ENCODE measurements at places on chromosomes 4 and X.

- no peak for DNase-seq
Measured at GRCh38 chrX:150463566-150463965, 100.4 kb downstream of the MAMLD1 start.

DNA sequence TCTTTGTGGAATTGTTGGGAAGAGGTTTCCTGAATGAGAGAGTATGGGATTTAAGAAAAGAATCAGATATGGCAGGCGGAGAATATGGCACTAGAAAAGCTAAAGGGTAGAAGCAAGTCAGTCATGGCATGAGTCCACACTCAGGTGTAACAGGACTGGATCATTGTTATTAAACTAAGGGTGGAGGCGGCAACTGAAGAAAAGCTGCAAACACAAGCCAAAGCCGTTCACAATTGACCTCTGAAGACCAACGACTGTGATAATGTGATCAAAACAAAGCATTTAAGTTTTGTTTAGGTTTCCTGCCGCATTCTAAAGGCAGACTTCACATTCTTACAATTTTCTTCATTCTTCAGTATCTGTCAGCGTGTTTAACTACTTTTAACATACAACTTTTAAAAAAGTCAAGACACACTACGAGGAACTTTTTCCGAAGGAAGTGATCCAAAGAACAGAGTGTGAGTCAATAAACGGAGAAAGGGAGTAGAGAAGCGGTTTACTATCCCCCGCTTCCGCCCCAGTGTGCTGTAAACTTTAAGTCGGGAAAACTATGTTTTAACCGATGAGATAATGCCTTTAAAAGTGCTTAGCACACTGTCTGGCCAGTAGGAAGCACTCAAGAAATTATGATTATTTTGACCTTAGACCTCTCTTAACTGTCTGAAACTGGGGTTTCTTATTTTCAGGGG is 909 bp upstream of the SLAIN2 start:
- no peak for DNase-seq

DNA sequence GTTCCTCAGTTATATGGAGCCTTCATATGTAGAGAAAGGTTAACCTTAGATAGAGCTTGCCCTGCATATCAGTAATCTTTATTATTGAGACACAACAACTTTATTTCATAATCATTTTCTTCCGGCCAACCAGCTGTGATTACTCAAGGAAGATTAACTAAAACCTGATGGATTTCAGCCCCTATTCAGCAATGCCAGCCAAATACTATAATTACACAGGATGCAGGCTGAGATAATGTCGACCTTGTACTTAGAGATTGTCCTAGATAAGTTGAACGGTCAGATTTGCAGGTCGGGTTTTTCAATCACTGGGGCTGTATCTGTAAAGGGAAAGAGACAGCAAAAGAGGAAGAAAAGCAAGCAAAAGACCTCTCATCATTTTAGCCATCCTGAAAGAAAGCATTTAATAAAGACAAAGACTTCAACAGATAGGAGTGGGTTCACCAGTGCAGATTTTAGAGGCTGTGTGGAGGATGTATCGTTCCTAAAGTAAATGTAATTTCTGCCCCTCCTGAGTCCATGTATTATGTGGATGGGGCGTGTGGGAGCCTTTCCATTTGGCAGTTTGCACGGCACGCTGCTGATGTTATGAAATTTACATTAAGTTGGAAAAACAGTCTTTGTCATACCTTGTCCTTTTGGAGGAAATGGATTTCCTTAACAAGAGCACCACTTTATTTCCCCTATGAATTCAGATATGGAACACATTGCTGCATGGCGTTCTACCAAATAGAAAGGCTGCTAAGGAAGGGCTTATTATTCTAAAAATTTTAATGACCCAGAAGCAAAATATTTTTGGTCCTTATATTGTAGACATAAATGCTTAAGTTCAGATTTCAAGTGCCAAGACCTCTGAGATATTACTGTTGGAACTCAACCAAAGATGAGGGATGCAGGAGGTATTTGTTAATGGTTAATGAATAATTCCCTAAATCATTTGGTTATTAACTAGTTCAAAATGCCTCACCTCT is 496.7 kb downstream of the SPRY1 start:
- DNase-seq = no peak

DNA sequence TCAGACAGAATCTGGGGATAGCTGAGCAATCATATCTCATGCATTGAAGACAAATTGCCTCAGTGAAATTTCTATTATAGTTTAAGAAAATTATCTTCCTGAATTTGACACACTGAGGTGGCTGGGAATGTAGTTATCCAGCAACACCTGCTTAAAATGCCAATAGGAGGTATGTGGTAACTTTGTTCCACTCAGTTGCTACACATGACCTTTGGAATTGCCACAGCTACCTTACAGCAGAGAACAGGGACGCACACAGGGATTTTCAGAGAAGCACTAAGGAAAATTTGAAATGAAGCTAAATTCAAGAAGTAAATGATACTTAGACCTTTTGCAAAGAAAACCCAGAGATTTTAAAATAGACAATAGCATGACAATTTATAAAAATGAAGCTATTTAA is 264.6 kb downstream of the IL1RAPL1 start:
- no peak for DNase-seq

DNA sequence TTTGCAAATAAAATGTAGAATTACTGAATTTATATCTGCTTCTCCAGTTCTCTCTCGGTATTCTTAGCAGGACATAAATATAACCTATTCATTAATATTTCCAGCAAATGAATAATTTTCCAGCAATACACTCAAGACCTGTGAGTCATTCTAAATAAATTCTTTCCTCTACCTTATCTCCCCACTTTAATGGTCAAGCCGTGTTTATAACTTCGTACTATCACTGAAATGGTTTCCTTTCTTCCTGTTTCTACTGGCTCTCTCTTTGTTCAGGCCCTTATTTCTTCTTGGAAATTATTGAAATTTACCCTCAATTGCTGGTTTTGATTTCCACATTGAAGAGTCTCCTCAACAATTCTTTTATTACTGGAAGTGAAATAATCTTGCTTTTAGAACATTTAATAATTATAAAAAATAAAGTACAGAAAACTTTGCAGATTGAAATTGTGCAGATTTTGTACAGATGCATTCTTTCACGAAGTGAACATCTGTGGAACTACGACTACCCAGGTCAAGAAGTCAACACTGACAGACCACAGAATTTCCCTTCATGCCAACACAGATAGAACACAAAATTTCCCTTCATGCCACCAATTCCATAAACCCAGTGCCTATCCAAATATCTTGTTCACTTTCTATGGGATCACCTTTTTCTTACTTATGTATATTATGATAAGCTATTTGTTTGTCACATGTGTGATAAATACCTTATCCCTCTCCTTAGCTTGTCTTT is 205.7 kb downstream of the FAT4 start:
- DNase-seq = no peak
